ENCODE measurements at places on chromosomes 2 and 18.
A peak's percentile ranks its signal among the peaks of the same experiment; 100 is the strongest.

DNA sequence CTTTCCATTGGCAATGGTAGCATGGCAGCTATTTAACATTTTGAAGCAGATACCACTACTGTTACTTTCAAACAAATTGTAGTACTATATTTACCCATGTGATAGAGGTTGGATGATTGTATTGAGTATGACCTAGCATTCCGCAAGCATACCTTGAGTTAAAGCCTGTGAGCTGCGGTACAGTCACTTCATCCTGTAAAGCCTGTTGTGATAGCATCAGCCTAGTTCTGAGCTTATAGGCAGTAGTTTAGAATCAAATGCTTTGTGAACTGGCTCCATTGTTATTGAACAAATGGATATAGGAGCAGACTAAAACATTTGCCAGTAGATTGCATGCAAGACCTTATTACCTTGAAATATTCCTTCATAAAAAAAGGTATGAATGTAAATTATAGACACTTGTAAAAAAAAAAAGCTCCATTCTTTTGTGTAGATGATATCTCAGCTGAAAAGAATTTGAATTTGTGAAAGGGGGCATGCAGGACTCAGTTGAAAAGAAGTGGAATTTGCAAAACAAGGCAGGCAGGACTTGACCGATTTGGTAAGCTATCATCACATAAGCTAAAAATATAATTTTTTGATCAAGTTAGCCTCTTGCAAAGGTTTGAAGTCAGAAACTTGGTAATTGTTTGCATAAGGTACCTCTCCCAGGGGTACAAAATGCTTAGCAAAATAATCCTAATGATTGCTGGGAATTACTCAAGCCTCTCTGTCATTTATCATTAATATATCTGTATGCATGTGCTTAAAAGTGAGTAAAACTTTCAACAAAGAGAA, 138.5 kb upstream of the ITGA4 start:
- no peak for DNase-seq

DNA sequence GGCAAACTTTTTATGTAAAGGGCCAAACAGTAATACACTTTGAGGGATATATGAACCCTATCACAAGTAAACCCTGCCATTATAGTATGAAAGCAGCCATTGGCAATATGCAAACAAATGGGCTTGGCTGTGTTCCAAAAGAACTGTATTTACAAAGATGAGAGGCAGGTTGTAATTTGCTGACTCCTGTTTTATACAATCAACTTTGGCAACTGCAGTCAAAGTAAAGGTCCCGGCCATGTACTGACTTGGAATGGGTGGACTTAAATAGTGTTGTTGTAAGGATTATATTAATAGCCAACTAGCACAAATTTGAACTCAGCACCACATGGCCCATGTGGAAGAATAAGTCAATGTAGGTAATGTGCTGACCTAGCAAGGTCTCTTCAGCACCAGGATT, 223.4 kb downstream of the WDPCP start:
- no peak for DNase-seq

- no peak for DNase-seq
These were observed 19.3 kb upstream of the ACKR3 start for GRCh38 chr2:236550290-236550689.

GRCh38 chr2:62736899-62737559, 31.5 kb downstream of the EHBP1 start:
- no peak for DNase-seq

- no peak for DNase-seq
These were observed 169.5 kb downstream of the MTCL1 start for GRCh38 chr18:8874872-8875271.

DNA sequence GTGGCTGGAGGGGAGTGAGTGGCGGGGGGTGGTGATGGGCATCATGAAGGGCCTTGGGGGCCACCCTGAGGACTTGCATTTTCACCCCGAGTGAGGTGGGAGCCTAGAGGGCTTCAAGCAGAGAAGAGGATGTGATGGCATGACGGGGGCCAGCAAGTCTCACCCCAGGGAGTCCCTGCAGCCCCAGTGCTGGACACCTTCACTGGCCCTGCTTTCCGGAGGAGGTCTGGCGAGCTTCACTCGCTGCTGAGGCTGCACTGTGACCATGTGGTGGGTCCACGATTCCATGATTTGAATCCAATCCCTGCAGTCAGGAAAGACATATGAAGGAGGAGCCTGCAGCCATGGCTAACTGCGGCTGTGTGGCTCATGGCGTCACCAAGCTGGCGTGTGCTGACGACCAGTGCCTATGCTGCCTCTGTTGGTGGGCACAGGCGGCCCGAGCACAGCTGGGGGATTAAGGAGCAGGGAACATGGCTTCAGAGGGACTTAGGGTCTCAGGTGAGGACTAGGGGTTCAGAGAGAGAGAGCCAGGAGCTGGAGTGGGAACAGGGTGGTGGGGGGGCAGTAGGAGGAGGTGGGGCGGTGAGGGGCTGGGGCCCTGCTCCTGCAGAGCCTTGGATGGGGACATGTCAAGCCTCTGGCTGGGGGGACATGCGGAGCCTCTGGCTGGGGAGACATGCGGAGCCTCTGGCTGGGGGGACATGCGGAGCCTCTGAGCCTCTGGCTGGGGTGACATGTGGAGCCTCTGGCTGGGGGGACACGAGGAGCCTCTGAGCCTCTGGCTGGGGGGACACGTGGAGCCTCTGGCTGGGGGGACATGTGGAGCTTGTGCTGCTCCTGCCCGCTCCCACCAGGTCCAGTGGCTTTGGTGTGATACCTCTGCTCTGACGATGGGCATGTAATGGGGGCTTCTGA, 3.6 kb downstream of the ZAP70 start:
- no peak for DNase-seq

GRCh38 chr2:84052043-84052442, 407.0 kb downstream of the SUCLG1 start:
- DNase-seq = no peak

- DNase-seq = no peak
These were observed 181.1 kb upstream of the SMAD2 start for GRCh38 chr18:48111587-48111986.

DNA sequence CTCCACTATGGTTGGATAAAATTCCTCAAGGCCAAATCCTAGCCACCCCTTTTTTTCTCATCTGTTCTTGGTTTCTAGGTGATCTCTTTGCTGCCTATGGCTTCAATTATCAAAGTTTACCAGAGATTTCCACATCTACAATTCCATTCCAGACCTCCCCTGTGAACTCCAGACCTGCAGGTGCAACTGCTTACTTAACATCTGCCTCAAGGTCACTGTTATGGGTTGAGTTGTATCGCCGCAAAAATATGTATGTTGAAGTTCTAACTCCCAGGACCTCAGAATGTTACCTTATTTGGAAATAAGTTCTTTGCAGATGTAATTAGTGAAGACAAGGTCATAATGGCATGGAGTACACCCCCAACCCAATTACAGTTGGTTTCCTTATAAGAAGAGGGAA, 60.4 kb upstream of the SOS1 start:
- DNase-seq = no peak

GRCh38 chr2:105592288-105592687, 152.4 kb upstream of the NCK2 start:
- no peak for DNase-seq

DNA sequence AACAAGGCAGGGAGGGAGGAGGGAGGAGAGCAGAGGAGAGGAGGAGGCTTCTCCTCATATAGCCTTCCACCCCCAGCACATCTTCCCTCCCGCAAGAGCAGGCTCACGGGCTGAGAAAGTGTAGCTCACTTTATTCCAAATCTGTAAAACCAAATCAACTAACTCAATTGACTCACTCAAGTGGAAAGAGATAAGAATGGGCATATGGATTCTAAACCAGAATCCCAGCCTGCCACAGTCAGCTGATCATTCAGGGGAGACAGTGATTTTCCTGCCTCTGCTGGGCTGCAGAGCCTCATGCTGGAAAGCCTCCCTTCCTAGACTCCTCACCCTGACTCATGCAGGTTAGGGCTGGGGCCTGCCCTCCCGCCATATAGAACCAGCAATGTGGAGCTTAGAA, 4.2 kb upstream of the TWSG1 start:
- DNase-seq = no peak

DNA sequence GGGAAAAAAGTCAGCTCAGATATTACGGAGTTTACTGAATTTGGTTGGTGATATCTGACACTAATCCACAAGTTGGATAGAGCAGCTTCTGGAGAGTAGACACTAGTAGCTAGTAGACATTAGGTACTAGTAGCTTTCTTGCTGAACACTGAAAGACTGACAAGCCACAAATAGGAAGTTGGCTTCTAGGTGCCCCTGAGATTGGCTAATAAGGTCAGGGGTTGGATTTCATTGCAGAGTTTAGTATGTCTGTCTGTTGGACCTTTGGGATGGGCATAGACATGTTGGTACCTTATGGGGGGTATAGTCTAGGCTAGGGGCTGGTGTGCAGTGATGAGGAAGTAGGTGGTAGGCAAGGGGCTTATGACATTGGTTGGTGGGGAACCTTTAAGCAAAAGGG, 164.9 kb upstream of the LRRTM1 start:
- no peak for DNase-seq

DNA sequence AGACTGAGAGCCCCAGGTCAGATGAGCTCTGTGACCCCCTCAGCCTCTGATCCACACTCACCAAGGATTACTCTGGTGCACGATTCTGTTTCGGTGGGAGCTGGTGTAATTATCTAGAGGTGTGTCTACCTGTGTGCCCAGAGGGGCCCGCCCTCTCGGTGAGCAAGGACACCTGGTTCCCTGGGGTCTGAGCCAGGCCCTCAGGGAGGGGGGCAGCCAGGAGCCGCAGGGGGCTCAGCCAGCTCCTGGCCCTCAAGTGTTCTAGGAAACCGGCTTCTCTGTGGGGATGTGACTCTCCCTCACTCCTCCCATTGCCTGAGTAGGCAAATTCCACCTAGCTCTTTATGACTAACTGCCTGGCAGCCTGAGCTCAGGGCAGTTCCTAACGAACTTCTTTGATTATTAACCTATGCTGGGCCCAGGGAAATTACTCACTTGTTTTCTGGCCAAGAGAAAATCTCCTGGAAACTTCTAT, 17.4 kb downstream of the AGAP1 start:
- peak; percentile 41 for DNase-seq

DNA sequence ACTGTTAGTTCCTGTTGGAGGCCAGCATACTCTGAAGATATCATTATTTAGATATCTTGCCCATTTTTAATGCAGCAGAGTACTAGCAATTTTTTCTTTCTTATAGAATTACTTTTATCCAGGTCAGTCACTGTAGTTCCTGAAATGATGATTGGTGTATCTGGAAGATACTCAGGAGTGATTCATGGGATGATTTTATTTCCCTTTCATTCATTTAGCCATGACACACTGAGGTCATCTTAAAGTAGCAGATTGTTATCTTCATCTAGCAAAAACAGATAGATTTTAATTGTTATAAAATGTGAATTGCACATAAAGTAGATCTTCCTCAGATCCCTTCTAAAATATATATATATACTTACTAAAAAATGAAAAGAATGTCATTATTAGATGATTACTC, 109.1 kb downstream of the PIK3C3 start:
- no peak for DNase-seq

GRCh38 chr2:178756843-178757242, 50.4 kb downstream of the TTN start:
- peak; percentile 10 for DNase-seq

GRCh38 chr2:71922091-71922490, 225.6 kb downstream of the CYP26B1 start:
- DNase-seq = no peak

Measured in AG09309 (cell line).